ENCODE measurements at places on chromosomes 1 and 21.

GRCh38 chr1:1137256-1138045 lies 21.6 kb upstream of the C1orf159 start:
- no peak for DNase-seq

- DNase-seq = peak; percentile 43
These were observed 580 bp downstream of the RBM34 start for GRCh38 chr1:235160383-235160956.

DNA sequence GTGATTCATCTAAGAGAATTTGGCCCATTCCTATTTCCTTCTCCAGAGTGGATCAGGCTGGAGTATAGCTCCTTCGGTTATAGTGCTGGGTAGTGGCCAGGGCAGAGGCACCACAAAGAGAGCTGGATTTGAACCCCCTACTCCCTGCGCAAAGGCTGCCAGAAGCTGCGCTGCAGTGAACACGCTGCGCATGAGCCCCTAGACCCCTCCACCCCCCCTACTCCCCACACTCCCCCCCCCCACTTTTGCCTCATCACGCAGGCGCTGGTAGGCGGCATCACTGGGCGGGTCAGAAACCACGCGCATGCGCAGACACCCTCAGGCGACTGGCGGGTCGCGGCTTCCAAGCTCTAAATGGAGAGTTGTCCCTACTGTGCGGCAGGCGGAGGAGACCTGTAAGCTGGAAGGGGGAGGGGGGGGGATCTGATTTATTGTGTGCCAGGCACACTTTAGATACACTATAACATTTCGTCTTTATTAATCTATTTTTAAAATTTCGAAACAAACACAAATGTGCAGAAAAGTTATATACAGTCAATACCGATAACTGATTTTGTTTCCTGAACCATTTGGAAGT lies 38.7 kb upstream of the HMGN1 start:
- peak; percentile 96 for DNase-seq

DNA sequence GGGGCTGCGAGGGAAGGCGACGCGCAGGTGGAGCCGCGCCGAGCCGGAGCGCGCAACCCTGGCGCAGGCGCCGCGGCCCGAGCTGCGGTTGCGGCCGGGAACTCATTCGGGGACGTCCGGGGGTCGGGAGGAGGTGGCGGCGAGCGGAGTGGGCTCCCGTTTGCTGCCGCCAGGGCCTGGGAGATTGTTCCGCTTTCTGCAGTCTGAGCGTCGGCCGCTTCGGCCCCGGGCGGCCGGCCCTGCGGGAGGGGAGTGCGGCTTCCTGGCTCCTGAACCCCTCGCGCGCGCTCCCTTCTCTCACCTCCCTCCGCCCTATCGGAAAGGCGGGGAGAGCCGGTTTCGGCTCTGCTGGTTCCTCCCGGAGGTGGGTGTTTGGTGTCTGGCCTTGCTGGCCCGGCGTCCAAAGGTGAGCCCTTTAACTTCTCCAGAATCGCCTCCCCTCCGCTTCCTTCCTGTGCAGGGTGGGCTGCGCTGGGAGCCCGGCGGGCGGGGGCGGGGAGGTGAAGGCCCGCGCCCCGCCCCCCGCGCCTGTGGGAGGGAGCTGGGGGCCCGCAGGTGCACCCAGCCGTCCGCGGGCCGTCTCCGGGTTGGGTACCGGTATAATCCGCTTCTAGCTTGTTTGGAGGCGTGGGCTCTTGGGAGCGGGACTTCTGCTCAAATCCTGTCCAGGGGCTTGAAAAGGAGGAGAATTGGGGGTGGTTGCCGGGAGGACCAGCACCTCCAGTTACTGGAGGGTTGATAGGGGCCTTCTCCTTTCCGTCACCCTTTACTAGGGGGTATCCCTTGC lies 683 bp downstream of the LRRC8D start:
- DNase-seq = peak; percentile 80

GRCh38 chr1:161706482-161707347 lies at the start of gene FCRLA:
Gene FCRLA (plus strand): TSS chr1:161707229. CDS start chr1:161707265, 36 bp downstream.
- DNase-seq = no peak

DNA sequence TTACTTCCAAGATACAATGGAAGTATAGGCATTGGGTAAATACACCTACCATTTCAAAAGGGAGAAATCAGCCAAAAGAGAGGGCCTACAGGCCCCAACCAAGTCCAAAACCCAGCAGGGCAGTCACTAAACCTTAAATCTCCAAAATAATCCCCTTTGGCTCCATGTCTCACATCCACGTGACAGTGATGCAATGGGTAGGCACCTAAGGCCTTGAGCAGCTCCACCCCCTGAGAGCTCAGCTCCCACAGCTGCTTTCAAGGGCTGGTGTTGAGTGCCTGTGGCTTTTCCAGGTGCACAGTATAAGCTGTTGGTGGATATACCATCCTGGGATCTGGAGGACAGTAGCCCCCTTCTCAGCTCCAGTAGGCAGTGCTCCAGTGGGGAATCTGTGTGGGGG lies 72.5 kb downstream of the UROD start:
- DNase-seq = no peak
